ELF-1 (cell line): ENCODE measurements at places on chromosomes 16 and 17.

- DNase-seq: peak; percentile 87
Measured at GRCh38 chr17:50866950-50867362, 802 bp upstream of the TOB1 start.

DNA sequence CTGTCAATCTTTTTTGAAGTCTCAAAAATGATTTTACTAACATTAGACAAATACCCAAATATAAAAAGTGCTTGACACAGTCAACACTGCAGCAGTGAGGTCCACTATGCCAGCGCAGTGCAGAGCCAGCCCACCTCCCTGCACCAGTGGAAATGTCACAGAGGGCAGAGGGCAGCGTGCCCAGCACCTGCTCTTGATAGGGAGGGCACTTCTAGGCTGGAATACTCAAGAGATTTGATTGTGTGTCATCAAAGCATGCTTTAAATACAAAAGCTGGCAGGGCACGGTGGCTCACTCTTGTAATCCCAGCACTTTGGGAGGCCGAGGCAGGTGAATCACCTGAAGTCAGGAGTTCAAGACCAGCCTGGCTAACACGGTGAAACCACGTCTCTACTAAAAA lies 136.0 kb downstream of the ANKRD11 start:
- DNase-seq: no peak

DNA sequence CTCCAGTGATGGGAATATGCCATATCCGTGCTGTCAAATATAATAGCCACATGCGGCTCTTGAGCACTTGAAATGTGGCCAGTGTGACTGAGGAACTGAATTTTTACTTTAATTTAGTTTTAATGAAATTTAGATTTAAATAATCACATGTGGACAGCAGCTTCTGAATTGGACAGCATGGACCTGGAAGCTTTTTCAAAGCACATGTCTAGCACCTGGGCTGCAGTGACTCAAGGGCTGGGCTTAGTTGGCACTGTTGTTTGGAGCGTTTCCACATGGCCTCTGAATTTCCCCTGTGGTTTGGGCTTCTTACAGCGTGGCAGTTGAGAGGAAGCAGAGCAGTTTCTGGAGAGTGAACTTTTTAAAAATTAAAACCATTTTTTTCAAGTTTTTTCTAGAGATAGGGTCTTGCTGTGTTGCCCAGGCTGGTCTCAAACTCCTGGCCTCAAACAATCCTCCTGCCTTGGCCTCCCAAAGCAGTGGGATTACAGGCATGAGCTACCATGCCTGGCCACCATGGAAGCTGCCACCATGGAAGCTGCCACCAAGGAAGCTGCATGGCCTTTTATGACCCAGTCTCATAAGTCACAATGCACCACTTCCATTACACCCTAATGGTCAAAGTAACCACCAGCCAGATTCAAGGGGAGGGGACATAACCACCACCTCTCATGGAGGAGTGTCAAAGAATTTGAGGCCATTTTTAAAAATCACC lies 6.7 kb upstream of the TOB1 start:
- DNase-seq: no peak

GRCh38 chr16:55478827-55479429 lies at the start of gene MMP2:
TSS of gene MMP2 (plus strand) at chr16:55479198. CDS start at chr16:55479480, 282 bp downstream.
- peak; percentile 84 for DNase-seq

GRCh38 chr16:21224800-21225199 lies 8.7 kb upstream of the ANKS4B start:
- no peak for DNase-seq

- no peak for DNase-seq
Measured at GRCh38 chr17:78802008-78802407, 19.9 kb upstream of the CYTH1 start.

DNA sequence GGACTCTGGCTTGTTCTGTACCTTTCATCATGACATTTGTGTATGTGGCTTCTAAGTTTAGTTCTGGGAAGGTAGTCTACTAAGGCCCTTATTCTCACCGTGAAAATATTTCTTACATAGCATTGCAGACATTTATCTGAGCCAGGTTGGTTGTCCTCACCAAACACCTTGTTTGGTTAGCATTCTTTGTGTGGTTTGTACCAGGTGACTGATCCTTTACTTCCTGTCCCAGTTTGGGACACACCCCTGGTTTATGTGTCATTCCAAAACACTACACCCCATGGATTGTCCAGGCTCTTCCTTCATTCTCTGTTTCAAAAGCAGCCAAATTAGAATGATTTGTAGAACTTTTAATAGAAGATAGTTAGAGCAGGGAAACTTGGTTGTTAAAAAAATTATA lies 23.2 kb upstream of the DUSP14 start:
- DNase-seq: no peak

- DNase-seq: peak; percentile 87
Measured at GRCh38 chr16:18969050-18969854, 14.5 kb upstream of the TMC7 start.

GRCh38 chr16:29662729-29663015 lies 375 bp upstream of the SPN start:
- DNase-seq: no peak

GRCh38 chr16:48911700-48912099 lies 301.7 kb upstream of the N4BP1 start:
- no peak for DNase-seq

GRCh38 chr17:10726196-10726595 lies 3.6 kb downstream of the TMEM220 start:
- DNase-seq: no peak

DNA sequence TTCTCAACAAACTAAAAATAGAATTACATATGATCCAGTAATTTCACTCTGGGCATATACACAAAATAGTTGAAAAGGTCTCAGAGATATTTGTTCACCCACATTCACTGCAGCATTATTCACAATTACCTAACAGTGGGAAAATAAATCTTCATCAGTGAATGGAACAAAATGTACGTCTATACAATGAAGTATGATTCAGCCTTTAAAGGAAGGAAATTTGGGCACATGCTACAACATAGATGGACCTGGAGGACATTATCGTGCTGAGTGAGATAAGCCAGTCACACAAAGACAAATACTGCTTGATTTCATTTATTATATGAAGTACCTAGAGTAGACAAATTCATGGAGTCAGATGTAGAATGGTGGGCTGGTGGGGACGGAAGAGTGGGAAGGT lies 47.0 kb downstream of the MFSD11 start:
- no peak for DNase-seq

- DNase-seq: no peak
Measured at GRCh38 chr17:58665946-58666857, 25.6 kb downstream of the TEX14 start.

- no peak for DNase-seq
Measured at GRCh38 chr17:76670020-76670717, 26.6 kb upstream of the ST6GALNAC1 start.

GRCh38 chr16:10579575-10579964 lies 828 bp downstream of the EMP2 start:
- no peak for DNase-seq

- DNase-seq: no peak
Measured at GRCh38 chr16:66325717-66326376, 40.6 kb upstream of the CDH5 start.

DNA sequence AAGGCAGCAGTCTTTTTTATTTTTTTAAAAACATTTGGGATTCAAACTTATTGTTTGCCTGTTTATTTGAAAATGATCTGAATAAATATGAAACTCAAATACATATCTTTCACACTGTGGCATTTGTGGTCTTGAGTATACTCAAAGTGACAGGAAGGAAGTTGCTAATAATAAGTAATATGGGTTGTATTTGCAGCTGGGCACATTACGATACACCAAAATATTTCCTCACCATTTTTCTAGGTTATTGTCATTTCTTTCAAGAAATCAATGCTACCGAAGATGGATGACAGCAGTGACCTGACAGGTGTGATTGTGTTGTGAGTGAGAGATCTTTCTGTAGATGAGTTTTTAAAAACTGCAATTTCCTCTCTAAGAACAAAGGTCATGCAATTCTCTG lies 665.7 kb downstream of the CDH8 start:
- DNase-seq: no peak

DNA sequence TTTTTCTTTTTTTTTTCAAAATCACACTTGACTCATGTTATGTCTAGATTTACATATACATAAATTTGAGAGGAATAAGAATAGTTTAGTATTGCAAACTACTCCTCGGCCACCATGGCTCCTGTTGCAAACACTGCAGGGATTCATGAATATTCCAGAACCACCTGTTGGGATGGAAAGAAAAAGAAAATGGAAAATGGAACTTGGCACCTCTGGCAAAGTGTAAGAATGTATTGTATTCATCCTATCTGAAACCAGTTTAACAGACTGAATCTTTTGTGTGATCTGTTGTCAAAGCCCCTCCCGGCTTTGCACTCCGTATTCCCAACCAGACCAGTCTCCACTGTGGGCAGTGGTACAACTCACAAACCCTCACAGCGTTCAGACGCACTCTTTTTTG lies 124.4 kb downstream of the SPECC1 start:
- no peak for DNase-seq

DNA sequence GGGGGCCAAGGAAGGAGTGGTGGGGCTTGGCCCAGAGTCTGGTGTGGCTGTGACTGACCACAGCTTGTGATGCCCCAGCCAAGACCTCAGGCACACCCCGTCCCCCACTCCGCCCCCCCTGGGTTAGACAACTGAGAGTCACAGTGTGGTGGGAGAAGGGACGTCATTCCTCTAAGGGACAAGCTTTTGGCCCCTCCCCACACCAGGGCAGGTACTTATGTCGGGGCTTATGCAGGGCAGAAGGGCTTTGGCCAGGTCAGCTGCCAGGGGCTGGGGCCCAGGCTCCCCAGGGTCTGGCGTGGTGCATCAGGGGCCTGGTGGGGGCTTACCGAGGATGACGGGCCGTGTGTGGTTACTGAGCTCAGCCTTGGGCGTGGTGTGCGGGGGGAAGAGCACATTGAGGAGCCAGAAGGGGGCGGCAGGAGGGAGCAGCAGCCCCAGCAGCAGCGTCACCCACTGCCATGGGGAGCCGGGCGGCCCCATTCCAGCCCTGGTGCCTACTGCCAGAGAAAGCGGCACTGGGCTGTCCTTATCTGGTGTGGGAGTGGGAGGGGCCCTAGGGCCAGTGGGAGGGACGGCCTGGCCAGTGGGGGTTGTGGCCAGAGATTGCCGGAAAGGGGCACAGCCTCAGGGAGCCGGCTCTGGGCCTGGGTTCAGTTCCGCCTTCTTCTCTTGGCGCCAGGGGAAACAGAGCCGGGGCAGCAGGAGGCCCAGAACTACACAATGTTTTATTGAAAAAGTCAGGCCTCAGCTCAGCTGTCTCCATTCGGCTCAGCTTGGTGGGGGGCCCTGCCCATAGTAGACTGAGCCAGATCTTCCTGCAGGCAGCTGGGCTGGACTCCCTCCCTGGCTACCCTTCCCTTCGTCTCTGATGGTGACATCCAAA lies at the start of gene LCAT:
TSS of gene LCAT (minus strand) at position 502 of the 886 bp plus-strand sequence. CDS start at position 483, 19 bp downstream.
- no peak for DNase-seq

DNA sequence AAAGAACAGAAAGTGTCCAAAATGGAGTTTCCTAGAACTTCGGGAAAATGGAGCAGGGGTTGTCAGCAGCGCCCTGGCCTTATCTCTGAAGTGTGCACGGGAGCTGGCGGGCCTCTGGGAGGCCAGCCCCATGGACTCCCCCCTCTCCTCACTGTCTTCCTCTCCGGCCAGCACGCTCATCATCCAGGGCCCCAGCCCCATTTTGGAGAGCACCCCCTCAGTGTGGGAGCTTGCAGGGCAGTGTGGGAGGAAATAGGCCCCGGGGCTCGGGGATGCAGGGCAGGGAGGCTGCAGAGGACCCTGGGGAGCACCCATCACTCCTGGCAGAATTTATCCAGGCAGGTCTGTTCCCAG lies 4.9 kb upstream of the PABPN1L start:
- DNase-seq: no peak

- DNase-seq: no peak
Measured at GRCh38 chr17:4234401-4234800, 29.4 kb downstream of the ANKFY1 start.

GRCh38 chr16:57623251-57624043 lies 5.0 kb upstream of the ADGRG1 start:
- DNase-seq: peak; percentile 86

DNA sequence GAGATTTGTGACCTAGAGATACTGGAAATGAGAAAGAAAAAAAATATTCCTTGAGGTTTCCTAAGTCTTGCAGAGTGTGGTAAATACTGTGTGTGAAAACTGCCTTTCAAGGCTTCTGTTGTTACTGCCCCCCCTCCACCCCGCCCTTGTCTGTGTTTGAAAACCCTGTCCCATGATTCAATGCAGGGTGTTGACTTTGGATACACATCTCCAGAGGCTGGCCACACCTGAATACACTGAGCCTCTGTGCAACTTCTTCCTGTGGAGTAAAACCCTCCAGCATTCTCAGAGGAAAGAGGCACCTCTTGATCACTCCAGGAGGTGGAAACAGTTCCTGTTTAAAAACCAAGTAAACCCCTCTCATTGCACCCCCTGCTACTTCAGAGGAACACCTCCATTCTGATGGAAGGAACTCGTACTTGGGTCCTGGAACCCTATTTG lies 123.0 kb upstream of the CACNG5 start:
- peak; percentile 62 for DNase-seq

GRCh38 chr16:49574826-49575225 lies 201.2 kb downstream of the C16orf78 start:
- no peak for DNase-seq

DNA sequence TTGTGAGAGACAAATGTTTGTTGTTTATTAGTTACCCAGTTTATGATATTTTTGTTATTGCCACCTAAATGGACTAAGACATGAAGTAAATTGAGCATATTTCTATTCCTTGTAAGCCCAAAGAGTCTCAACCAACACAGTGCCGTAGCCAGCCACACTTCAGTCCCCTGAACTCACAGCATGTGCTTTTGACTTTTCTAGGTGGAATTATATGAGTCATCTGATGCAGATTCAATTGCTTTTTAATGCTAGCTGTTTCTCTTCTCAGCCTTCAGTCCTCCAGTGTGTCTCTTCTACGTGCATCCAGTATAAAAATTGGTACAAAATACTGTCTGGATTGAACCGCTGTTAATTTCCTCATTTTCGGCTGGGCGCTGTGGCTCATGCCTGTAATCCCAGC lies 39.0 kb downstream of the IQCK start:
- no peak for DNase-seq

DNA sequence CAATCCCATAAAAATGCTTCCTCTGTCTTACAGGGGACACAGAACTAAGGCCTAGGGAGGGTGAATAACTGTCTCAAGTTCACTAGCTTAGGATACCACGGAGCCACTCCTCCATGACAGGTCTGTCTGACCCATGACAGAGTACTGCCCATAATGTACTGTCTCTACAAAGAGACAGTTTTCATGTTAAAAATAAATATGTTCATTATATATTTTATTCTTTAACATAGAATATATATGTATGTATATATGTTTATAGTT lies 28.3 kb upstream of the DYNLRB2 start:
- DNase-seq: no peak

- peak; percentile 78 for DNase-seq
Measured at GRCh38 chr17:82917699-82918345, 78.0 kb upstream of the ZNF750 start.

- DNase-seq: no peak
Measured at GRCh38 chr16:79172976-79173500, 427.5 kb downstream of the MAF start.

- DNase-seq: no peak
Measured at GRCh38 chr17:63405741-63406261, 40.3 kb downstream of the CYB561 start.

GRCh38 chr17:78313735-78314648 lies 45.9 kb downstream of the SOCS3 start:
- DNase-seq: peak; percentile 86
